ENCODE measurements at places on chromosomes 16 and 17. TPM values are rescaled to one million over a fixed set of nuclear protein-coding genes. Genes with fewer than 3 reads are reported as not detected.

The TBC1D28 gene
- 2.2 TPM for polyA plus RNA-seq

The KPNB1 gene
- 80.2 TPM for polyA plus RNA-seq

The DOC2A gene
- 7.3 TPM for polyA plus RNA-seq

The CDH13 gene
- 3.2 TPM for polyA plus RNA-seq

The IQCK gene
- 13.9 TPM for polyA plus RNA-seq

The SPATA22 gene
- polyA plus RNA-seq = not detected

The PYDC1 gene
- polyA plus RNA-seq = not detected

The TMIGD1 gene
- not detected for polyA plus RNA-seq

Data from neural cell (in vitro differentiated cells).